T follicular helper cell (primary cell): ENCODE measurements at places on chromosomes 4 and X.

GRCh38 chr4:850323-850945 lies 24.5 kb upstream of the CPLX1 start:
- DNase-seq = no peak

DNA sequence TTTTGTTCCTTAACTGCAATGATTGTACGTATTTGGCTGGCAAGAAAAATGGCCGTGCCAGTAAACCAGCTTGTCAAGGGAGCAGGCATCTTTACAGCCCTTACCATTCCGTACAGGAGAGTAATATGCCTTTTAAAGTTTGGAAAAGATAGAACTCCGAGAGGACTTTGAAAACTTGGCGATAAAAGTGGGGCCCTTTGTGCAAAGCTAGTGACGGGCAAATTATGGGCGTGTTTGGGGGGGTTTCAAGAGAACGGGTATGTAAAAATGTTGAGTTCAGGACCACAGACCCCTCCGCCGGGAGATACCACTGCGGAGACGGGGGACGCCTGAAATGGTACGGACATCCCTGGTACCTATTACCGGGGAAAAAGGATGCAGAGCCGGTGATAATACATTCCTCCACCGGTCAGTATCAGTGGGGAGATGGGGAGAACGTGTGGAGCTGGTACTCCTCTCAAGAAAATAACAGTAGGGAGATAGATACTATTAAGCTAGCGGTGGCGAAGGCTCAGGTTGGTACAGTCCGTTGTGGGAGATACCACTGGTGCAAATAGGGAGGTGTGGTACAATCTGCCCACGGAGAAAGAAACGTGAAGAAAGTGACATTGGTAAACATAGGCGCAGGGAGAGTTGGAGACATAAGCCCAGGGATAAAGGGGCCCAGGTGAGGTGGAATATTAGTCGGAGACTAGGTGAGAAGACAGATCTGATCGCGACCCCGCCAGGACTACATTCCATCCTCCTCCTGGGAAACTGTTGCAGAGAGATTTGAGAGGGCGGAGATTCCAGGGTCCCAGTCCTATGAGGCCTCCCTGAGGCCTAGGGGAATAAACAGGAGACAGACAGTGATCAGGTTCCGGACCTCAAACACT lies 14.5 kb downstream of the SPACA5 start:
- peak; percentile 67 for DNase-seq

DNA sequence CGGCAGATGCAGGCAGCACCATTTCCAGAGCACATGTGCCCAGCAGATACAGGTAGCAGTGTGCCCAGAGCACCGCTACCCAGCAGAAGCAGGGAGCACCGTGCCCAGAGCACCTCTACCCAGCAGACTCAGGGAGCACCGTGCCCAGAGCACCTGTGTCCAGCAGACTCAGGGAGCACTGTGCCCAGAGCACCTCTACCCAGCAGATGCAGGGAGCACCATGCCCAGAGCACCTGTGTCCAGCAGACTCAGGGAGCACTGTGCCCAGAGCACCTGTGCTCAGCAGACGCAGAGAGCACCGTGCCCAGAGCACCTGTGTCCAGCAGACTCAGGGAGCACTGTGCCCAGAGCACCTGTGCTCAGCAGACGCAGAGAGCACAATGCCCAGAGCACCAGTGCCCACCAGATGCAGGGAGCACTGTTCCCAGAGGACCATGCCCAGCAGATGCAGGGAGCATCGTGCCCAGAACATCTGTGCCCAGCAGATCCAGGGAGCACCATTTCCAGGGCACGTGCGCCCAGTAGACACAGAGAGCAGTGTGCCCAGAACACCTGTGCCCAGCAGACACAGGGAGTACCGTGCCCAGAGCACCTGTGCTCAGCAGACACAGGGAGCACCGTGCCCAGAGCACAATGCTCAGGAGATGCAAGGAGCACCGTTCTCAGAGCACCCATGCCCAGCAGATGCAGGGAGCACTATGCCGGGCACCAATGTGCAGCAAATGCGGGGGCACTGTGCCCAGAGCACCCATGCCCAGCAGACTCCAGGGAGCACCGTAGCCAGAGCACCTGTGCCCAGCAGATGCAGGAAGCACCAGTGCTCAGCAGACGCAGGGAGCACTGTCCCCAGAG lies 236.4 kb downstream of the DHRSX start:
- no peak for DNase-seq

GRCh38 chrX:103361798-103362197 lies 5.5 kb downstream of the TCEAL9 start:
- no peak for DNase-seq

- no peak for DNase-seq
Measured at GRCh38 chr4:1509366-1509765, 103.1 kb upstream of the NKX1-1 start.

GRCh38 chrX:16239211-16239610 lies 71.9 kb downstream of the MAGEB17 start:
- no peak for DNase-seq

DNA sequence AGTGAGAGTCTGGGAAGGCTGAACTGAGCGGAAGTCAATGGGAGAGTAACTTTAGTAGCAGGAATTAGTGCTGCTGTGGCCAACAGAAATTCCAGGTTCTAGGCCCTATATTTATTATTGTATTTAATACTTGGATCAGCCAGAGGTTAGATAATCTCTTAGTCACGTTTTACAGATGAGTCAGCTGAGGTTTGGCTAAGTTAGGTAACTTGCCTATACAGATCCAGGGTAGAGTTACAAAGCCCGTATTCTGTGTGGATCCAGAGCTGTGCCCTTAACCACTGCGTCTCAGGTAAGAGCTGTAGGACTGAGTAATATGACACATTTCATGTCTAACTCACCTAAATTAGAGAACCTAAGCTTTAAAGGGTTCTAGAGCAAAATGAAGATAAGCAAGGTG lies 20.5 kb downstream of the PSMD10 start:
- DNase-seq = no peak

GRCh38 chr4:8364848-8365350 lies 75.6 kb downstream of the ACOX3 start:
- DNase-seq = no peak

- peak; percentile 43 for DNase-seq
Measured at GRCh38 chrX:129779747-129780146, at the start of gene SASH3. Gene SASH3 (plus strand): TSS chrX:129779949. CDS start chrX:129780098, 149 bp downstream.

- DNase-seq = no peak
Measured at GRCh38 chr4:145709843-145710242, 29.9 kb downstream of the C4orf51 start.

DNA sequence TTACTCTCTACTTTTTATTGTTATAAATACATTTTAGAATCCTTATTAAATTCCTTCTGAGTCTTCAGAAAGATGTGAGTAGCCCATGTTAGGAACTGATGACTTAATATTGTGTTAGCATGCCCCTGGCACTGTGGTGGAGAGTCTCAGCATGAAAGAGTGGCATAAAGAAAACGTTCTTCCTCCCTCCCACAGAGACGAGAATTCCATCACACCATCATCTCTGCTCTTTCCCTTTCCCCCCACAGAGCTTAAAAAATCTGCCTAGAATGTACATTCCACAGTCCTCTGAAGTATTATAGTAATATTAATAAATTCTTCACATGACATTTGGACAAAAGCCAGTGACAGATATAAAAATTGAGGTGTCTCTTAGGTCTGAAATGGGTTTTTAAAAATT lies 117.8 kb upstream of the DKK2 start:
- no peak for DNase-seq

DNA sequence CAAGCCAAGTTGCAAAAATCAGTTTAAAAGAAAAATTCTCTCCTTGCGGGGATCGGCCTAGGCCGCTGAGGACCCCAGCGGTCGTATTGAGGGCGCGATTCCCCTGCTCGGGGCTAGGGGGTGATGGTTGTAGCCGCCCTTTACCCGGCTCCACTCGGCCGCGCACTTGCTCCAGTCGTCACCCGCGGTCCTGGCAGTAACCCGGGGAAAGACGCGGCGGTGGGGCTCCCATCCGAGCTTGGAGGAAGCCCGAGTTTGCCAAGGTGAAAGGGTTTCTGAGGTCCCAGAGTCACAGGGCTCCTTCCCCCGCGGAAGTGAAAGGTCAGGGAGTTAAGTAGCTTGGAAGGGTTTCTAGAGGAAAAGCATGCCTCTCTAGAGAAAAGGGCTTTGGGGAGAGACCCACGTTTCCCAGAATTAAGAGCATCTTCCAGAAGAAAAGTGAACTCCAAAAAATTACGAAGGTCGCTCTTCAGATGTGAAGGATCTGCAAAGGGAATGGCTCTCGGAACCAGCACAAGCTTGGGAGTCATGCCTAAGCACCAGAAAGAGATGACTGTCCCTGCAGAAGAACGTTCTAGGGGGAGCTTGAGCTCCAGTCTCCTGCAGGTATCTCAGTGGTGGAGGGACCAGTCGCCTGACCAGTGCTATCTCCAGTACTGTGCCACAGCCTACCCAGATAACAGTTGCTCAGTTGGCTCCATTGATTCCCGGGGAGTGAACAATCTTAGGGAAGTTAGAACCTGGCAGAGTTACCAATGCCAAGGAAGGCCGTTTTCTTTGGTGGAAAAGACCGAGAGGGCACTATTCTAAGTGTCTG lies 875 bp downstream of the LAP3 start:
- peak; percentile 26 for DNase-seq
